ENCODE measurements at places on chromosomes 1 and 21. TPM values are rescaled to one million over a fixed set of nuclear protein-coding genes. Genes with fewer than 3 reads are reported as not detected.

Gene TMEM52
- 50.5 TPM for polyA plus RNA-seq

Gene GFI1
- polyA plus RNA-seq: 6.5 TPM

Gene CSMD2
- polyA plus RNA-seq: under 0.01 TPM

Gene MAP3K21
- polyA plus RNA-seq: 10.8 TPM

Gene AKR7A3
- polyA plus RNA-seq: 1,138 TPM

Gene KCNH1
- 0.42 TPM for polyA plus RNA-seq

Gene LRRC3
- polyA plus RNA-seq: 0.22 TPM

Gene KCNQ4
- polyA plus RNA-seq: 0.45 TPM

Gene TCHH
- polyA plus RNA-seq: not detected

Gene HSPG2
- 57.5 TPM for polyA plus RNA-seq

Gene CYP4X1
- polyA plus RNA-seq: 0.67 TPM

Gene FAM151A
- polyA plus RNA-seq: 22.0 TPM

Gene KCNK2
- 2.2 TPM for polyA plus RNA-seq

Gene LY9
- 0.45 TPM for polyA plus RNA-seq

Data from small intestine (tissue), 16 donors.